ENCODE measurements at places on chromosomes 16 and 17.

GRCh38 chr17:45976755-45977505 lies 22.1 kb upstream of the STH start:
- DNase-seq = no peak

DNA sequence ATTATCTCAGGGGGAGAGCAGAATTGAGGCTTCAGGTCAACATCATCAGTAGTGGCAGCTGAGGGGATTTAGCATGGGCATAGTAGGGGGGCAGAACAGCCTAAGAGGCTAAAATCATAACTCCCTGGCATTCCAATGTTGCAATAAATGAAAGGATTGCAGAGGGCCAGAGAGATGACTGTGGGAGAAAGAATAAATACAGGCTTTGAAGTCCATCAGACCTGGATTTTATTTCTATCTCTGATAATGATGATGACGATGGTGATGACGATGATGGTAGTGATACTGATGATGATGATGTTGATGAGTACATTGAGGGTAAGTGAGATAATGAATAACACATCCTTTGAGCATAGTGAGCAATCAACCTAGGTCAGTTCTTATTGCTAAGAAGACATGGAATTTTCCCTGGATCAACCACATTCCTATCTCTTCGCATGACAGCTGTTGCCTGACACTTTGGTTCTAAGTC lies 107.4 kb upstream of the CDH11 start:
- DNase-seq = no peak

DNA sequence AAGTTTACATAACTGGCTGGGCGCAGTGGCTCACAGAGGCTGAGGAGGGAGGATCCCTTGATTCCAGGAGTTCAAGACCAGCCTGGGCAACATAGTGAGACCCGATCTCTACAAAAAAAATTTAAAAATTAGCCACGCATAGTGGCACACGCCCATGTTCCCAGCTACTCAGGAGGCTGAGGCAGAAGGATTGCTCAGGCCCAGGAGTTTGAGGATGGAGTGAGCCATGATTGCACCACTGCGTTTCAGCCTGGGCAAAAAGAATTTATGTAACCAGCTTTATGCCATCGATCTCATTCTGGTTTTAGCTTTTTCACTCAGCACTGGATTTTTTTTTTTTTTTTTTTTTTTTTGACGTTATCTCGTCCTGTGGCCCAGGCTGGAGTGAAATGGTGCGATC lies 9.1 kb upstream of the CD300E start:
- no peak for DNase-seq

- DNase-seq = no peak
Observed at GRCh38 chr17:10276436-10276835, 78.0 kb upstream of the GAS7 start.

- DNase-seq = no peak
Observed at GRCh38 chr17:50263331-50264262, 10.7 kb upstream of the TMEM92 start.

- peak; percentile 44 for DNase-seq
Observed at GRCh38 chr17:49968405-49969133, 421 bp upstream of the DLX4 start.

DNA sequence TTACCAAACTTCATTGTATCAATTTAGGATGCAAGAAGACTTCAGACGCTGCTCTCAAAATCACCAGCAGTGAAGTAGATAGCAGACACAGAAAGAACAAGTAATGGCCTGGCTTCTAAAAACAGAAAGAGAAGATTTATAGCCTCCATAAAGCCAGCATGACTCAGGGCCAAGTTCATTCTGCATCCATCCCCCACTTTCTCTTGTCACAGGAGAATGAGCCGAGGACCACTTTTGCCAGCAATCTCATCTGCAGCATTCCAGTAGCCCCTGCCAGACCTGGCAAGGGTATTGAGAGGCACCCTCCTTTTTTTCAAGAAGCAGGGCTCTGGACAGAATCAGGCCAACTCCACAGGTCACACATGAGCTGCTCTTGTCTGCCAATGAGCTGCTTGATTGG lies 355.4 kb upstream of the SOX9 start:
- no peak for DNase-seq

- no peak for DNase-seq
Observed at GRCh38 chr16:10616419-10616755, 36.0 kb upstream of the EMP2 start.

DNA sequence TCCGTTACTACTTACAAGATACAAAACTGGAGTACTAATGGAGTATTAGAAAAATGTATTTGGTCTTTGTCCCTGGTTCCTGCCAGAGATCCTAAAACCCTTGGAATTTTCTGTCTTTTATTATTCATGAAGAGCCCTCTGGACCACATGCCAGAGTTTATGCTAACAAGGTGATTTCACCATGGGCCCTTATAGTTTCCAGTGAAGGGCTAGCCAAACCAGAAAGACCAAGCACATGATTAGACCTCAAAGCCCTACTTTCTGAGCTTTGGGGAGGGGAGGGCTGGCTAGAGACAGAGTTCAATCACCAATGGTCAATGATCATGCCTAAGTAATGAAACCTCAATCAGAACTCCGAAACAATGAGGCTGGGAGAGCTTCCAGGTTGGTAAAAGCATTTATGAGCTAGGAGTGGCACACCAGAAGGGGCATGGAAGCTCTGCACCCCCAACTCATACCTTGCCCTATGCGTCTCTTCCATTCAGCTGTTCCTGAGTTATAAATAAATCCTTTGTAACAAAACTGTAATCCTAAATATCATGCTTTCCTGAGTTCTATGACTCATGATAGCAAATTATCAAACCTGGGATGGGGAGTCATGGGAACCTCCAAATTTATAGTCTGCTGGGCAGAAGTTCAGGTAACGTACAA lies 10.4 kb downstream of the DCUN1D3 start:
- no peak for DNase-seq

GRCh38 chr17:48195910-48196309 lies 88.3 kb downstream of the SNX11 start:
- no peak for DNase-seq

Data from T-helper 17 cell (primary cell).